Astrocyte of the hippocampus (primary cell): ENCODE measurements at places on chromosomes 2 and 18.

DNA sequence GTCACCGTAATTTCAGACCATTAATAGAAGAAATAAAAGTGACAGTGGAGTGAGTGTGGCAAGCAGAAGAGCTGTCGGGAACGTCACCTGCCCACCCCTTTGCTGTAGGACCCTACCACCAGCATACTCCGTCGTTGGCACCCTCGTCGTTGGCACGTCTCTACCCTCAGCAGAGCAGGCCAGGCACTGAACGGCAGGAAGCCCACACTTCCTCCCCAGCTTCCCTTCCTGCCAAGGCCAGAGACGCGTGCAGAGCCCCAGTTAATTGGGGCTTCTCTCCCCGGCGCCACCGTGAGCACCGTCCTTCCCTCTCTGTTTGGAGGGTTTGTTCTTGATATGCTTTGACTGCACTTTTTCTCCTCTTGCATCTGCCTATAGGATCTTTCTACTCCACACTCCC is 27.0 kb upstream of the NFATC1 start:
- DNase-seq: no peak

DNA sequence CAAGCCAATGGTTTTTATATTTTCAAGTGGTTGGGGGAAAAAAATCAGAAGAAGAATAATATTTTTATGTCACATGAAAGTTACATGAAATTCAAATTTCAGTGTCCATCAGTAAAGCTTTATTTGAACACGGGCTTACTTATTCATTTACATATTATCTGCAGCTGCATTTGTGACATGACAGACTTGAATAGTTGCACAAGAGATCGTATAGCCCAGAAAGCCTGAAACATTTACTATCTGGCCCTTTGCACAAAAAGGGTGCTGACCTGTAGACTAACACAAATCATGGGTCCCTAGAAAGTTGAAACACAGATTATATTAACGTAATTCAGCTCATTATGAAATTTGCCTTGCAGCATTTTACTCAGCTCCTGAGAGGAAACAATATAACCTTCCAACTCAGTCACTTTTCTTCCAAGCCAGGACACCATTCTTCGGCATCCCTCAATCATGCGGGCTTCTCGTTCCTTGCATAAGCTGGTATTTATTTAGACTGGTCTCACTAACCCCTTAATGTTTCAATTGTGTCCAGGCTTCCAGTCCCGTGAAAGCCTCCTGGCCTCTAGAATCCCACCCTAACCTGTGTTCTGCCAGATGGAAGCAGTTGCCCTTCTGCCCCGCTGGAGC is 402.7 kb downstream of the SETBP1 start:
- no peak for DNase-seq

- DNase-seq: peak; percentile 74
These were observed 87.9 kb downstream of the ICOS start for GRCh38 chr2:204024503-204024902.

- no peak for DNase-seq
These were observed 29.1 kb downstream of the FAM178B start for GRCh38 chr2:96957244-96957643.

DNA sequence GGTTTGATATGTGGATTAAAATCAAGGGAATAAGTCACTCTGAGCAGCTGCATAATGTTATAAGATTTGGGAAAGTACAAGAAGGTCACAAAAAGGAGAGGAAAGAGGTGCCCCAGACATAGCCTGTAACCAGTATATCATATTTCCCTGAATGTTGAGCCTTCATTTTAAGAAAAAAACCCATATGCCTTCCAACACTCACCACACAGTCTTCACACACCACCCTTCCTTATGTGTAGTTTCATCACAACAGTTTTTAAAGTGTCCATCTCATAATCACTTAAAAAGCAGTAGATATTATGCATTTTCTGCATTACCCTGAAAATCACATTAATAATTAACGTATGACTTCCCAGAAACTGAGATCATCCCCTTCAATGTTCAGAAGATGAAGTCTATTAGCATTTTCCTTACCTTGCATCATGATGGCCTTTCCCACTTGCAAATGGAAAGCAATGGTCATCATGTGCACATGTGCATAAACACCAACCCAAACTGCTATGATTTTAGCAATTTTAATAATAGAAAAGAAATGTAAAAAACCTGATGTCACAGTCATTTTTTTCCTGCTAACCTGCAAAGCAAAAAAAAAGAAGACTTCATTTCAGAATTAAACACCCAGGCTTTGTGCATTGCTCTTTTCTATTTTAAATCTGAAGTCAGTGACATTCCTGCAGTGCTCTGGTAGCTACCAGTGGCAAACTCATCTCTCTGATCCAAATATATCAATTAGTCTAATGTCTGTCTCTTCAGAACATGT is 465.0 kb downstream of the SUCLG1 start:
- no peak for DNase-seq

DNA sequence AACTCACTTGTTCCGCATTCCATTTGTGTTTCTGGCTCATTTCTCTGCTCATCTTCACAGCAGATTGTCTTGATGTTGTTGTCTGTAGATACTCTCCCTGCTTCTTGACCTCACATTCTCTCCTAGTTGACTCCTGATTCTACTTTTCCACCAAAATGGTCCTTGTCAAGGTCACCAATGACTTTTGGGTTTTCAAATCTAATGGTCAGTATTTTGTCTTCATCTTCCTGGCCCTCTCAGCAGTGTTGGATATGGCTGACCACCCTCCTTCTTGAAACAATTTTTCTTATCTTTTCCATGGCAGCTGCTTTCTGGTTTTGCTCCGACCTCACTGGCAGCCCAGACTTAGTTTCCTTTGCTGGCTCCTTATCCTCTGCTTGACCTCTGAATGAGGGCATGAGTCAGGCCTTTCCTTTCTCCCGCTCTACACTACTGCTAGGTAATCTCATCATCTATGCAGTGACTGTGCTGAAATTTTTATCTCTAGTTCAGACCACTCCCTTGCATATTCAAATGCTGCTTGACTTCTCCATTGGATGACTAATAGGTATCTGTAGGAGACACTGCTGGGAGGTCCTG is 386.6 kb upstream of the SPRED2 start:
- DNase-seq: no peak

GRCh38 chr18:58447402-58448095 is 181.3 kb downstream of the ALPK2 start:
- DNase-seq: peak; percentile 36

DNA sequence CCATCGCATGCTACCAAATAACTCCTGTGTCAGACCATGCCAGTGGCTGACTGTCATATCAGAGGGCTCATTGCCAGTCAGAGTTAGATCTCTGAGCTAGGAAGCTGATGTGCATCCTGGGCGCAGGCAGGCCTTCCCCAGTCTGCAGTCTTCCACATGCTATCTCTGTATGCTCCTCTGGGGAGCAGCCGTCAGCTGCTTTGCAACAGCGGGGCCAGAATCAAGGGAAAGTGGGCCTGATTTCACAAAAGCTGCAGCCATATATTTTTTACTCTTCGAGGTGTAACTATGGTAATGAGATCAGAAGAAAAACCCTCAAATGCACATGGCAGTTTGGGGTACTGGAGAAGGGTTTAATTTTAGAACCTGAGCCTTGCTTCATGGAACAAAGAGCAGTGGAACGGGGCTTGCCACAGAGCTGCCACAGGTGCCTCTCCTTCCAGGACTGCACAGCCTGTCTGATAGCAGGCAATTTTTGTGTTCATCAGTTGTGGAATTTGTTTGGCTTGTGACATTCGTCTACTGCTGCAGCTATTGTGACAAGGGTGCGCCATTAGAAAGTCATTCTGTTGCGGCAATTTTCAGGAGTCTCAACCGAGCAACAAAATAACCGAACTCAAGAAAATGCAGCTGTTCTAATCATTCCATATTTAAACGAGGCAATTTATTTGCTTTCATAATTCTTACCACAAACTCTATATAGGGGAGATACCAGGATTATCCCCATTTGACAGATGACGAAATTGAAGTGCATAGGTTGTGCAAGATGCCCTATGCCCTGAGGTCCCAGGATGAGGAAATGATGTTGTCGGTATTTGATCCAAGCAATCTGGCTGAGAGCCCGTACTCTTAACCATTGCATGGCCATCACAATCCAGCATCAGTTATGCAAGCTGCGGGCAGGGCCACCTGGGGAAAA is 109.6 kb upstream of the CYRIA start:
- peak; percentile 38 for DNase-seq

DNA sequence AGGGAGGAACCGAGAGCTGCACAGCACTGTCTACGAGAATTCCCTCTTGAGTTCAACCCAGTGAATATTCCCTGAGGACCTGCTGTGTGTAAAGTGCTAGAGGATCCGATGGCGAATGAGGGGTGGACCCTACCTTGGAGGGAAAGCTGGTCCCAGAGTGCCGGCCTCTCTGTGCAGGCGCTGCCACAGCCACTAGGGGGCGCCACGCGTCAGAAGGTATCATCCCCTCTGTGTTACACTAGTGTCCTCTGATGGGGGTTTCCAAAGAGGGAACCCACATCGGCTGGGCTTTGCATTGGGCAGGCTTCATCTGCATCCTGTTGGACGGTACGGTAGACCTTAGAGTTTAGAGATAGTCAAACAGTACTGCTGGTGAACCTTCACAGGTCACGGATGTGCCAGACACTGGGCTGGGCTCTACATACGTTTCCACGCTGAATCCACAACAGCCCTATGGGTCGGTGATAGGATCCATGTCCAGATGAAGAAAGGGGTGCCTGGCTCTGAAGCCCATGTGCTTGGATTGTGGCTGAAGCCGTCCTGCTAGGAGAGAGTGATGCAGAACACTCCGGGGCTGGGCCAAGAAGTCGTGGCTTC is 39.0 kb downstream of the COA5 start:
- no peak for DNase-seq

DNA sequence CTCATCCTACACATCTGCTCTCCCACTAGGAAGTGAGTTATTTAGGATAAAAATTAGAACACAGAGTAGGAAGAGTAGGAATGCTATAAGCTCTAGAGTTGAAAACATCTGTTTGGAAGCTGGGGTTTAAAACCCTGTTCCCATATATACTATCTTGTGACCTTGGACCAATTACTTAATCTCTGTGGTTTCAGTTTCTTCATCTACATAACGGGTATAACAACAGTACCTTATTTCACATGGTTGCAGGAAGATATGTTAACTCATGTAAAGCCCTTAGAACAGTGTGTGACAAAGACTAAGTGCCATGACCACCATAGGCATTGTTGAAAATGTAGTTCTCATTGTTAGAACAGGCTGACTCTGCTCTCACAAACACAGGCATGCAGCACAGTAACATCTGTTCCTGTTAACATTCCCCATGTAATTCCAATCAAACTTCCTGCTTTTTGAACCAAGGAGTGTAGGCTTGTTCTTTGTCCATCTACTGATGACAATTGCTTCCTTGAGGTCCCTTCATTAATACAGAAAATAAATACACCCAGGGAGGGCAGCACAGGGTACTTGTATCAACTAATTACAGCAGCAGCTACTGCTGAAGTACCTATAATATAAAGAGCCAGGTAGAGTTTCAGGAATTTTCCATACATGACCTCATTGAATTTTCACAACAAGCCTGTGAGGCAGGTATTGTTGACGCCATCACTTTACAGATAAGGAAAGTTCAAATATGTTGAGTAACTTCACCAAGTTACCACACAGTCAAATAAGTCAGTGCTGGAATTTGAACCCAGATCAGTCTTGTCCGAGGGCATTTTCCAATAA is 204.2 kb downstream of the L3MBTL4 start:
- DNase-seq: no peak

GRCh38 chr2:134906726-134907125 is 11.9 kb upstream of the CCNT2 start:
- DNase-seq: no peak

GRCh38 chr2:158948964-158949699 is 19.3 kb upstream of the TANC1 start:
- DNase-seq: no peak

DNA sequence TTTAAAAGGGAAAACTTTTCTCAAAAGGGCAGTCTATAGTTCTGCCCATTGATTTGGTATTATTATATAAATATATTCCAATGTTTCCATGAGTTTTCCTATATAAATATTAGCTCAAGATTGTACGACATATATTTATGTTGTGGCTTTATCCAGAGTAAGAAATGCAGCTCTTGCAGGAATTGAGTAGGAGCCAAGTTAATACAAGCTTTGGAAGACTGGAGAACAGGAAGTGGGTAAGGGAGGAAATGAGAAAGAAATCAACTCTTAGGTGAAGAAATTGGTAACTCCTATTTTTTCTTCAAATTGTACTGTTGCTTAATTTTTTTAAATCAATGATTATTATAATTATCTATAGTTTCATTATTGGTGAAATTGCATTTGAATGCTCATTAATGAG is 105.4 kb upstream of the FAM117B start:
- peak; percentile 56 for DNase-seq

GRCh38 chr2:105787376-105788318 is 42.9 kb downstream of the NCK2 start:
- DNase-seq: no peak

DNA sequence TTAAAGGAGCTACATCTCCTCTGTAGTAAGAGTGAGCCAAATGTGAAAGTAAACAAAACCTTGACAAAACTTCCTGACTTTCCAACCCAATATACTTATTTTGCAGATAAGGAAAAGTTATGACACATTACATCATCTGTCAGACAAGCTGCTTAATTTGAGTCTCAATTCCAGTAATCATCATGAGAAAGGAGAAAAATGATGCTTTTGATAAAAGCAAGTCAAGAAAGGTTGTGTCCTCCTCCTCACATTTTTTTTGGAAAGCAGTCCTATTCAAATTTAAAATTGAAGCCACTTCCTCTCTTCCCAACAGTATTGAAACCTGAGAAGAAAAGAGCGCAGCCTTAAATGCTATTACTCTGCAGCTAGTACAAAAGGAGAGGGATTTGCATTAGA is 519.6 kb downstream of the LRP1B start:
- DNase-seq: peak; percentile 13

DNA sequence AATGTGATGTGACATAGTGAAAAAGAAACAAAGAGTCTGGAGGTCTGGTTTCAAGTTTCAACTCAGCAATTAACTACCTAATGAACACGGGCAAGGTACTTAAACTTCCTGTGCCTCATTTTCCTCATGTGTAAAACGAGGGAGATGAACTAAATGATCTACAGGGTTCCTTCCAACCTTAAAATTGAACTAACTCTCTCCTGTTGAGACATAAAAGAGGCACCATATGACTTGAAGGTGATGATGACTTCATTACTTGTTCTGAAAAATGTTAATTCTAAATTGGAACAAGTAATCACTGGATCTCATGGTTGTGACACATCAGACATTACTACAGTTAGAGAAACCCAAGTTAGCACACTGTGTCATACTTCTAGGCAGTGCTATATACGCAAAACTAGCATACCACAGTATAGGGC is 8.9 kb upstream of the REL start:
- DNase-seq: no peak
